ENCODE measurements at places on chromosomes 7 and 10.
A peak's percentile ranks its signal among the peaks of the same experiment; 100 is the strongest.

- no peak for DNase-seq
These were observed 89.8 kb downstream of the SEMA3A start for GRCh38 chr7:84104826-84105225.

DNA sequence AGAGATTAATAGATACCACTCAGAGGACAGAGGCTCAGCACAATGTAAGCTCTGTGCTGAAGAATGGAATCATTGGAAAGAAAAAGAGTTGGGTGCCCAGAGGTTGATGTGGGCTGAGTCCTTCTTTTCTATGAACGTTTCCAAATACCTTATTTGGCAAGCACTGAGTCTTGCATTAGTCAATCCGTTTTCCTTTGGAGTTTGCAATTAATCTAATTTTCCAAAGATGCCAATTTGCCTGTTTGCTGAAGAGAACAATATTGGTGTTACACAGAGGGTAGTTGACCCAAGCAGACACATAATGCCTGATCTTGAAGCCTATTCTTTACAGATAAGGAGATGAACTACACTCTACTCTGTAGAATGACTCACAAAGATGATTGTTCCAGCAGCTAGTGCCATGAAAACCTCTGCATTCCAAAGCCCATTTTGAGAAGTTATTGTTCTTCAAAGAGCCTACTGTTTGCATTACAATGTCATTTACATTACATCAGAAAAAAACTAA is 55.4 kb upstream of the MET start:
- DNase-seq, result no peak

DNA sequence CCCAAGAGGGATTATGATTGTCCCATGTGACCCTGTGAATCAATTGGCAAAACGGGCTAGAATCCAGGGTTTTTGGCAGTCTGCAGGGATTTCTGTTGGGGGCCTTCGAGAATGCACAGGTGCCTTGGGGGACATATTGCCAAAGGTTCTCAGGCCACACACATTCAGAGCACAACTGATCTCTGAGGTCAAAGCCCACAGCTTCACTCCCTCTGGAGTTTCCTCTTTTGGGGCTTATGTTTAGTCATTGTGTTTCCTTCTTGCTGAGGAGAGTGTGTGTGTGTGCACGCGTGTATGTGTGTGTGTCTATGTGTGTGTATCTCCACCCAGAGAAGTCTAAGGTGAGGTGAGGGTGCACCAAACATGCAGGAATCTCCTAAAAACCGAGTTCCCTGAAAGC is 8.8 kb downstream of the PPIF start:
- no peak for DNase-seq

- DNase-seq, result peak; percentile 15
These were observed 93.1 kb upstream of the NAMPT start for GRCh38 chr7:106377847-106378361.

GRCh38 chr7:91468256-91468655 is 204.0 kb downstream of the FZD1 start:
- no peak for DNase-seq

DNA sequence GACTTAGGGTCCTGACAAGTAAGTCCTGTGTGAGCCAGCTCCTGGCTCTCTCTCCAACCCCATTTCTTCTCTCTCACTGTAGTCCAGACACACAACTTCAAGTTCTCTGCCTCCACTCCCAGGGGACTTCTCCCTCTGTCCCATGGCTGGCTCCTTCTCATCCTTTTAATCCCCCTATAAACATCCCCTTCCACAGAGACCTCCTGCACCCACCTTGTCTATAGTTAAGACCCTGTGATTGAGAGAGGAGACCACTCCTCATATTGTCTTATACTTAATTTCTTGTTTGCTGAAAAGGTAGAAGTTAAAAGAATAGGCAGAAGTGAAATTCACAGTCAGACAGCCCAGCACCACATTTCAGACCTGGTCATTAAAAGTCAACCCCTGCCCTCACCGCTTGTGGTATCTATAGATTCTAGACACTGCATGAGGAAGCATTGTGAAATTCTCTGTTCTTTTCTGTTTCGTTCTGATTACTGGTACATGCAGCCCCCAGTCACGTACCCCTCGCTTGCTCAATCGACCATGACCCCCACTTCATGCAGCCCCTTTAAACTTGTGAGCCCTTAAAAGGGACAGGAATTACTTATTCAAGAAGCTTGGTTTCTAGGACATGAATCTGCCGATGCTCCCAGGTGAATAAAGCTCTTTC is 125.6 kb upstream of the FRMD4A start:
- DNase-seq, result no peak

- peak; percentile 14 for DNase-seq
These were observed 66.8 kb upstream of the COL13A1 start for GRCh38 chr10:69734797-69735468.

DNA sequence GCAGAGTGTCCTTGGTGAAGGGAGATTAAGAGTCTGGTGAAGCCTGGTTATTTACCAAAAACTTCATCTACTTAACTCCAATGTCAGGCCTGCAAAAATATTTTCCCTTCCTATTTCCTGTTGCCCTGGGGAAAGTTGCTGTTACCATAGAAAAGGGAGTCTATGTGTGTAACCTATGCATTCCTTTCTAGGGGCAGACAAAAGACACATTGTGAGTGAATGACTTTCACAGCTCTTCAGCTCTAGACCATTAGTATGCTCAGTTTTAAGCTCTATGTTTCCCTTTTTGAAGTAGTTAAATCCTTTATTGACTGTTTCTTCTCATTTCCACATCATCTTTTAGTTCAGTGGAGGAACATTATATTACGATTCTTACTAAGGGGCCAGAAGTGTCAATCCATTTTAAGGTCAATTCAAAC is 45.6 kb upstream of the SGCE start:
- DNase-seq, result no peak

GRCh38 chr7:158527038-158527437 is 60.6 kb downstream of the PTPRN2 start:
- DNase-seq, result no peak

DNA sequence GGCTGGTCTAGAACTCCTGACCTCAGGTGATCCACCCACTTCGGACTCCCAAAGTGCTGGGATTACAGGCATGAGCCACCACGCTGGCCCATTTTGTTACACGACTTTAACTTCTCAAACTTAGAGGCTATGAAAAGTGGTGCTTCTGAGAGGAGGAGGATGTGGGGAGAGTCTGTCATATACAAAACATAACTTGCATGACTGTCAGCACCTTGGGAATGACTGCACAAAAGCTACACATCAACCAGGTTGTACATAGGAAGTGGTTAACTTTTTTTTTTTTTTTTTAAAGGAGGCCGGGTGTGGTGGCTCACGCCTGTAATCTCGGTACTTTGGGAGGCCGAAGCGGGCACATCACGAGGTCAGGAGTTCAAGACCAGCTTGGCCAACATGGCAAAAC is 43.4 kb upstream of the GSDME start:
- no peak for DNase-seq

GRCh38 chr10:128596906-128597305 is 470.7 kb upstream of the MKI67 start:
- DNase-seq, result no peak

GRCh38 chr10:72552857-72553256 is 73.0 kb downstream of the MICU1 start:
- DNase-seq, result no peak

DNA sequence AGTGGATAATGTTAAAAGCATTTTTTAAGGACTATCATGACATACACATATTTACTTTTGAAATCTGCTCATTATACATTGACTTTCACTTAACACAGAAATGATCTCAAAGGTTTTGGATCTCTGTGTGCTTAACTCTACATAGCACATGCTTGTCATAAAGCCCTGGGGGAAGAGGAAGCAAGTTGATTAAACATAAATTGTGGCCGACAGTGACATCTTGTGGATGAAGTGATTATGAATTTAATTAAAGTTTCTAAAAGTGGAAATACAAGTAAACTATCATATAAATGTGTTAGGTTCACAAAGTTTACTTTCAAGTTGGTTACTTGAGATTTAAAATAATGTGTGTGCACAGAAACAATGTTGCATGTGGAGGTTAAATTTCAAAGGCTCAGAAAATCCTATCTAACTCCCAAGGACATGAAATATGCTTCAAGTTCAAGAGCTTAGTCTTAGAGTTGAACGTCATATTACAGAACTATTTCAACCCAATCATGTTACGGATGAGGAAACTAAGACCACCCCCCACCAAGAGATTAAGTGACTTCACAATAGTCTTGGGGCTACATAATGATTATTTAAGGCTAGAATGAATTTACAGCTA is 1247.8 kb downstream of the GATA3 start:
- no peak for DNase-seq

DNA sequence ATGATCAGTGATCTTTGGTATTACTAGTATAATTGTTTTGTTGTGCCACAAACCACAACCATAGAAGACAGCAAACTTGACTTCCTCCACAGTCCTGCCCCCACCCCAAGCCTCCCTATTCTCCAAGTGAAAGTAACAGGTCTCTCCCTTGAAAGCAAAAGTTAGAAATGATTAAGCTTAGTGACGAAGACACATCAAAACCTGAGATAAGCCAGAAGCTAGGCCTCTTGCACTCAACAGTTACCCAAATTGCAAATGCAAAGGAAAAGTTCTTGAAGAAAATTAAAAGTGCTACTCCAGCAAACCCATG is 7.5 kb downstream of the SAR1A start:
- peak; percentile 74 for DNase-seq

- no peak for DNase-seq
These were observed 38.8 kb upstream of the GRB10 start for GRCh38 chr7:50821457-50822008.
